ENCODE measurements at places on chromosomes 4 and X.

DNA sequence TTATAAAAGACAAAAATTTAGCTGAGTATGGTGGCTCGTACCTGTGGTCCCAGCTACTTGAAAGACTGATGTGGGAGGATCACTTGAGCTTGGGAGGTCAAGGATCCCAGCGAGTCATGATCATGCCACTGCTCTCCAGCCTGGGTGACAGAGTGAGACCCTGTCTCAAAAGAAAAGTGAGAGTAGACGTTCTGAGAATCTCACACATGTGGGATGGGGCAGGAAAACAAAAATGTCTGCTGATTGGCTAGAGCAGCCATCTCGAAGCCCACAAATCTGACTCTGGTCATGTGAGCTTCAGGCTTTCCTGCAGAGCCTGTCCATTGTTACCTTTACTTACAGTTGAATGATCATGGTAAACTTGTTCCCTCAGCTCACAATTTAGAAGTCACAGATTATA, 23.1 kb upstream of the SLC9A7 start:
- DNase-seq, result no peak

DNA sequence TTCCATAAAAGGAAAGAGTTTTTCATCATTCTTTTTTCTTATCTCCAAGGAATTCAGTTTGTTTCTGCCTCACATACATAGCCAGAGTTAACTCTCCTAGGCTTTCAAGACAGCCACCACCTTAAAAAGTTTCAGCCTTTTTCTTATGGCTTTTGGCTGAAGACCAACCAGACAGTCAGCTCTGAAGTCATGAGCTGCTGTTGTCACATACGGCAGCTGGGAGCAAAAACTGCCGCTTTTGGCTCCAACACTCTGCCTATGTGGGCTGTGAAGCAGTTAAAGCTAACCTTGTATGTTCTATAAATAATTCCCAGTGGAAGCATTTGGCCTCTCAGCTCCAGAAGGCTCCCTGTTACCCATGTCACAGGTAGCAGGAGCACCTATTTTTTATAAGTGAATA, 104.1 kb downstream of the KLHL4 start:
- DNase-seq, result no peak

- no peak for DNase-seq
Measured at GRCh38 chr4:156411531-156411930, 457.9 kb upstream of the CTSO start.

- no peak for DNase-seq
Measured at GRCh38 chr4:155722816-155723499, 35.9 kb upstream of the GUCY1B1 start.

DNA sequence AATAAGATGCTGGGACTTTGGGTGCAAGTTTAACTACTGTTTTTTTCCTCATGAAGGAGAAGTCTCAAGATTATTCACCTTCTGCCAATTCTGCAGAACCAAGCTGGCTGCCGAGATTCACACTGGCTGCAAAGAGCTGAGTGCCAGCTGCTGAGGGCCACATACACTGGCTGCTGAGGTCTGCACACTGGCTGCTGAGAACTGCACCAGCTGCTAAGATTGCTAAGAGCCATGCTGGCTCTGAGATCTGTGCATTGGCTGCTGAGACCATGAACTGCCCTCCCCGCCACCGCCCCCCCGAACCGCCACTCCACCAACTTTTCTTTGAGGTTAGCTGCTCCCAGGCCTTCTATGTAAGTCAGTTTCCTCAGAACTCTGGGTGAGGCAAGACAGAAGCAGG, 330.3 kb downstream of the CBLL2 start:
- no peak for DNase-seq

GRCh38 chrX:104134583-104135261, 22.1 kb downstream of the SLC25A53 start:
- no peak for DNase-seq

GRCh38 chr4:128803783-128804182, 5.7 kb upstream of the JADE1 start:
- DNase-seq, result no peak

DNA sequence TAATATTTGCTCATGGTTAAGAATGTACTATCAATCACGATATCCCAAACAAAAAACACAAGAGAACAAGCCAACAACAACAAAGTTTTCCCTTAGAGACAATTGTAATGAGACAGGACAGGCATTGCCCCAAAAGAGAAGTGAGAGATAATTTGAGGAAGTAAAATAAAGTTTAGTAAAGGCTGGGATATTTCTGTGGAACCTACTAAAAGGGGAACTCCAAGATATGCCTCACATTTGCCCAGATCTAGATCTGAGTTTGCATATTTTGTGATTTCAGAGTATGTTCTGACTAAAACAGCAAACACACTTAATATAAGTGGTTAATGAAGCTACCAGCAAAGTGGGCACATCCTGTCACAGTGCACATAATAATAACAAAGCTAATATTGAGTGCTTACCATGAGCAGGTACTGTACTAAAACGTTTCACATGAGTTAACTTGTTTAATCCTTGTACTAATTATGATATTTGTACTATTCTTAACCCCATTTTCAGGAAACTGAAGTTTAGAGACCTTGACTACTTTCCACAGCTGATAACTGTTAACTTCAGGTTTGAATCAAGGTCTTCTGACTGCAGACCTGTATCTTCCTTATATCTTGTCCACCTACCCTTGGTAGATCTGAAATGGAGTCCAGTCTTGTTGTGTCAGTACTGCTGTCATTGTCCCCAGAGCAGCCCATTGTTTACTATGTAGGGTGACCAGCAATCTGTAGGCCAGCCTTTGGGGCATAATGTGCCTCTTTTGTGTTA, 26.0 kb upstream of the BMP2K start:
- DNase-seq, result no peak

GRCh38 chrX:81255876-81256275, 54.0 kb downstream of the SH3BGRL start:
- DNase-seq, result no peak

DNA sequence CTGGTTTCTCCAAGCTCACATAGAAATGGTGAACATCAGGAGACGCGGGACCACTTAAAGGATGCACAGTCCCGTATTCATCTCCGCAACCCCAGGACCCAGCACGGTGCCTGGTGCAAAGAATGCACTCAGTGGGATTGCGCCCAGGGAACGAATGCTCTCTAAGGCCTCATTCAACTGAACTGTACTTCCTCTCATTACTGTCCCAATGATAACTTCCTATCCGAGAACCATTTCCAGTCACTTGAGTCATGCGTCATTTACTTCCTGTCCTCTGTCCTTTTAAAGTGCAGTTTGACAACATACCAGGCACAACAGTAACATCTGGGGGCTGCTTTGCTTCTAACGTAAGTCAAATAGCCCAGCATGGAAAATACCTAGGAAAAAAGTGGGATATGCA, 75.7 kb downstream of the RBM47 start:
- no peak for DNase-seq

GRCh38 chrX:110992611-110993010, 103.4 kb upstream of the PAK3 start:
- no peak for DNase-seq

DNA sequence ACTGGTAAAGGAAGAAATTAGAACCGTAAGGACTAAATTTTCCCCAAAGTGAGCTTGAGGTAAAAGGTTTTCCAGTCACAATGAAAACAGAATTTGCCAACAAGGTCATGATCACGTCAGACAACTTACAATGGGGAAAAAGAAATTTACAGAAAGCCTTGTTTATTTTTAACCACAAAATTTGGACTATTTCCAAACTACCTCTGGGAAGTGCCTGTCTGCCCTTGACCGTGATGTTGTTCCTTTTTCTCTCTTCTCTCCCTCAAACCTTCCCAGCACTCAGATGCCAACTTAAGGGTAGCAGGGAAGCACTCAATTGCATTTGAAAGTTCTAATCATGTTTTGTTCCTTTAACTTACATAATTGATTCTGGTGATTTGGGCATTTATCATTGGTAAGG, 32.5 kb downstream of the MEPE start:
- no peak for DNase-seq

DNA sequence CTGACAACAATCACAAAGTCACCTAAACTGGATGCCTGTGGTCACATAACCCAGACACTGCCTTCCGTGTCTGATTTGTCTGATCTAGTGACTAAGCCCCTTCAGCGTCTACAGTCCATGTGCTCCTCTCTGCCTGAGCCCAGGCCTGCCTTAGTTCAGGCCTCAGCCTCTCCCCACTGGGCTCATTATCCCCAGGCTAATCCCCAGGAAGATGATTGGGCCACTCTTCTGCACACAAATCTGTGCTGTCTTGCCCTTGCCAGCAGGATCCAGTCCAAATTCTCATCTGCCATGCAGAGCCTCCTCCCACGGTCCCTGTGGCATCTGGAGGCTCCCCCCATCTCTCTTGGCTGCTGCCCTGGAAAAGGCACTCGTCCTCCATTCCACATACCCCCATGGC, 96.5 kb downstream of the SLC2A9 start:
- no peak for DNase-seq

DNA sequence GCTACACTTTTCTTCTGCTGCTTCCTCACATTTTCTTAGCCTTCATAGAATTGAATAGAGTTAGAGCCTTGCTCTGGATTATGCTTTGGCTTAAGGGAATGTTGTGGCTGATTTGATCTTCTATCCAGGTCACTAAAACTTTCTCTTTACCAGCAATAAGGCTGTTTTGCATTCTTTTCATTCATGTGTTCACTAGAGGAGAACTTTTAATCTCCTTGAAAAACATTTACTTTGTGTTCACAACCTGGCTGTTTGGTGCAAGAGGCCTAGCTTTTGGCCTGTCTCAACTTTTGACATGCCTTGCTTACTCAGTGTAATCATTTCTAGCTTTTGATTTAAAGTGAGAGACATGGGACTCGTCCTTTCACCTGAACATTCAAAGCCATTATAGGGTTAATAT, 87.7 kb upstream of the RAB40AL start:
- DNase-seq, result no peak

All from stimulated activated CD4-positive, alpha-beta T cell treated with anti-CD3 and anti-CD28 coated beads, TNF-alpha, amount 100 ng/mL, for 4 hours (primary cell).